ENCODE measurements at places on chromosomes 2 and 18.
A peak's percentile ranks its signal among the peaks of the same experiment; 100 is the strongest.

GRCh38 chr2:14722904-14723570, 90.5 kb downstream of the LRATD1 start:
- no peak for DNase-seq

DNA sequence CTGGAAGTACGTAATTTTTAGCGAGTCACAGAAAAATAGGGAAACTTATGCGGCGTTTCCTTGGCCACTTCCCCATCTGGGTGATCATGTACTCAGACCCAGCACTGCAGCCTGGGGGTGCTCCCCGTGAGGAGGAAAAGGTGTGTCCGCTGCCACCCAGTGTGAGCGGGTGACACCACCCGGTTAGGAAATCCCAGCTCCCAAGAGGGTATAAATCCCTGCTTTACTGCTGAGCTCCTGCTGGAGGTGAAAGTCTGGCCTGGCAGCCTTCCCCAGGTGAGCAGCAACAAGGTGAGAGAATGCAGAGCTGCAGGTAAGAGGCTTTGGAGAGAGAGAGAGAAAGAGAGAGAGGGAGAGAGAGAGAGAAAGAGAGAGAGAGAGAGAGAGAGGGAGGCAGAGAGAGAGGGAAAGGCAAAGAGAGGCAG, at the start of gene IL1R2:
Gene IL1R2, plus strand, starts transcription at position 240 of the 425 bp plus-strand sequence. CDS start 16,616 bp downstream, outside the sequence.
- DNase-seq: no peak

DNA sequence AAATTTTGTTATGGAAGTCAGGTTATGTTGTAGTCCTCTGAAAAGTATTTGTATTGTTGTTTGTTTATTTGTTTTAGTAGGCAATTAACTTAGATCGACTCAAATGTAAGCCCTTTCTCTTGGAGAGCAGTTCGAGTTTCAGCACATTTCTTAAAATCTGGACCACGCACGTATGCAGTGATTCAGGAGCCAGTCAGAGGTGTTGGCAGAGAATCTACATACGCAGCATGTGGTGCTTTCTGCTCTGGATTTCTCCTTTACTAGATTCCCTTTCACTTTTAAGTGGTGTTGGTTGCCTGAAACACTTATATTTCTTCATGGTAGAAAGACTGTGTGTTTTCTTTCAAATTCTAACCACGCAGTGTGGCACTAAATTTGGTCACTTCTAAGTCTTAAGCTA, 773.9 kb upstream of the LRATD1 start:
- no peak for DNase-seq

DNA sequence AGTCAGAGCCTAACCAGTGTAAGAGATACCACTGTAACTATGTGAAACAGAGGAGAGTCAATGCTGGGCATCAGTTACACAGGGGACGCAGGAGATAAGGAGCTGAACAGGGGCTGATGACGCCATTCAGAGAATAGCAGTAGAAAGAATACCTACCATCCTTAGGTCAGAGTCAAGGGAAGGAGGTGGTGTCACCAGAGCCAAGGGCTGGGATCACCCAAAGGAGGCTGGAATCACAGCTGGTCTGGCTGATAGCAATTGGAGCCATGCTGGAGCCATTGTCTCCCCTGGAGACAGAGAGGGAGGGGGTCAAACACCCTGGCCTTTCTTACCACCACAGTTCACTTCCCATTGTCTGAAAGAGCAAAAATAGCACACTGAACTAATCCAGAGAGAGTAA, 37.3 kb upstream of the C18orf32 start:
- no peak for DNase-seq

DNA sequence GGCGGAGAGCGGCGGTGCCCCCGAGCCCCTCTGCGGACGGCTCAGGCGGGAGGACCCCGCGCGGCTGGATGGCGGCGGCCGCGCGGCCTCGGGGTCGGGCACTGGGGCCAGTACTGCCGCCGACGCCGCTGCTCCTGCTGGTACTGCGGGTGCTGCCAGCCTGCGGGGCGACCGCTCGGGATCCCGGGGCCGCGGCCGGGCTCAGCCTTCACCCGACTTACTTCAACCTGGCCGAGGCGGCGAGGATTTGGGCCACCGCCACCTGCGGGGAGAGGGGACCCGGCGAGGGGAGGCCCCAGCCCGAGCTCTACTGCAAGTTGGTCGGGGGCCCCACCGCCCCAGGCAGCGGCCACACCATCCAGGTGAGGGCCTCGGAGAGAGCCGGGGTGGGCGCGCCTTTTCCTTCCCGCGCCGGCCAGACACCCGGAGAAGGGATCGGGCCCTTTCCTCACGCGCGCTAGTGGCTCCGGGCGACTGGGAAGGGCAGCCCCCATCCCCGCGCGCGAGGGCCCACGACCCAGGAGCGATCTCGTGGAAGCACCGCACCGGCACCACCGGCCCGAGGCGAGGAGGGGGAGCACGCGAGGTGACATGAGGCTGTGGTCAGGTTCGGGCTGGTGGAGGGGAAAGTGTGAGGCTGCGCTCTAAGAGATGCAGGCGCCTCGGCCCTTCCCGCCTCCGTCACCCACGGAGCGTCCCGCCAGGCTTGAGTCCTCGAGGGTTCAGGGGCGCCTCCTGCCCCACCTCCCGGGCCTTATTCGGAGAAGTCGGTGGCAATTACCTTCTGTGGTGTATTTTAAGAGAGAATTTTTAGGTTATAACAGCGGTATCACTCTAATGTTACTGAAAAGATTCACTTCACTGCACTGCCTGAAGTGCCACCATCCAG, 607 bp downstream of the LAMA3 start:
- DNase-seq: peak; percentile 7

DNA sequence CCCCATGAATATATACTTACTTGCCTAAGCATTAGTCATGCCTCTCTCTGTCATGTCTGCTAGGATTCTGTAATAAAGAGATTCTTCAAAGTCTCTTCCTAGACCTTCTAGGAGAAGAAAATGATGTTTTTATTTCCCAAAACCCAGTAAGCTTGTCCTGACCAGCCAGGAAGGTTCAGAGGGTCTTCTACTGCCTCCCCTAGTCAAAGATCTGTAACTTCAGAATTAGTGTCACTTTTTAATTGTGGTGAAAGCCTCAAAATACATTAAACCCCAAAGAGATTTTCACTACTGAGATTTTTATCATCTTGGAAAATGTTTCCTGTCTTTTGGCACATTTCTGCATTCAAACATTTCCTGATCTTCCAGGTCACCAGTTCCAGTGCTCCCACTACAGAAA, 232.9 kb upstream of the STK17B start:
- DNase-seq: no peak

DNA sequence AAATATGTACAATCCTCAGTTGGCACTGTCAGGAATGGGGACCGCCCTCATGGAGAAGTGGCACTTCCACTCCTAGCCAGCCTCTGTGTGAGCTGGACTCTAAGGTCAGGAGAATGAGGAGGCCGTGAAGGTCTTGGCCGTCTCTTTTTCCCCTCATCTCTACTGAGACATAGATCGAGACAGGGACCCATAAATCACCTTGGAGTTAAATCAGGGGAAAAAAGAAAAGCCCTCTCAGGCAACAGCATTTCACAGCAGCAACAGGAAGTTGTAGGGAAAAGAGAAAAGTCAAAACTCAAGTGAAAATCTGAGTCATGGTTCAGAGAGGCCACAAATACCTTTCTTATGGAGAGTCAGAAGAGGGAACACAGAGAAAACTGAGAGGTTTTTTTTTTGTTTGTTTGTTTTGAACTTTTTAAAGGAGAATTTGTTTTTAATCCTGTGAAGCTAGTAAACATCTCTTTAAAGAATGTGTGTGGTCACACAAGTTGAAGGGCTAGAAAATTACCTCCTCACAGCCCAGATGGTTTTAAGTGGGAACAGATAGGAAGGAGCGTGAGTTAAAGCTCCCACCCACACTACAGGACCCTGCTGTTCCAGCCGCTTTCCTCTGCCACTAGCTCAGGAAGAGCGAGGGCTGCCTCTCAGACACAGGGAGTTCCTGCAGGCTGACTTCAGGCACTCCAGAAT, 30.6 kb upstream of the CYP1B1 start:
- DNase-seq: no peak

DNA sequence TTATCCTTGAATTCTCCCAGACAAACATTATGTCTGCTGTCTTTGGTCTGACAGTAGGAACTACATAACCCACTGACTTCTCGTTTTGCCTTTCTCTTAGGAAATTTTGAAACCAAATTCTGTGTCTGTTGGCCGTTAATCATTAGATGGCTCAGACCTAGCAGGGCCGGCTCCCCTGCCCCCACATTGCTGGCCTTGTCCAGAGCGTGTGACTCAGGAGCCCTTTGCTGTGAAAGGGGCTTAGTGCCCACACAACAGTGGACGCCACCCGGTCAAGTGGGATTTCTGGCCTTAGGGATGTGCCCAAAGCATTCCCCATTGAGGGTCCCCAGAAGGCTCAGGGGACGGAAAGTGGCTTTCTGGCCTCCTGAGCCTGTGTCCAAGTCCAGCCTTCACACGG, 137.5 kb downstream of the CTIF start:
- DNase-seq: no peak

GRCh38 chr2:47039913-47040562, 115.1 kb downstream of the STPG4 start:
- DNase-seq: no peak

DNA sequence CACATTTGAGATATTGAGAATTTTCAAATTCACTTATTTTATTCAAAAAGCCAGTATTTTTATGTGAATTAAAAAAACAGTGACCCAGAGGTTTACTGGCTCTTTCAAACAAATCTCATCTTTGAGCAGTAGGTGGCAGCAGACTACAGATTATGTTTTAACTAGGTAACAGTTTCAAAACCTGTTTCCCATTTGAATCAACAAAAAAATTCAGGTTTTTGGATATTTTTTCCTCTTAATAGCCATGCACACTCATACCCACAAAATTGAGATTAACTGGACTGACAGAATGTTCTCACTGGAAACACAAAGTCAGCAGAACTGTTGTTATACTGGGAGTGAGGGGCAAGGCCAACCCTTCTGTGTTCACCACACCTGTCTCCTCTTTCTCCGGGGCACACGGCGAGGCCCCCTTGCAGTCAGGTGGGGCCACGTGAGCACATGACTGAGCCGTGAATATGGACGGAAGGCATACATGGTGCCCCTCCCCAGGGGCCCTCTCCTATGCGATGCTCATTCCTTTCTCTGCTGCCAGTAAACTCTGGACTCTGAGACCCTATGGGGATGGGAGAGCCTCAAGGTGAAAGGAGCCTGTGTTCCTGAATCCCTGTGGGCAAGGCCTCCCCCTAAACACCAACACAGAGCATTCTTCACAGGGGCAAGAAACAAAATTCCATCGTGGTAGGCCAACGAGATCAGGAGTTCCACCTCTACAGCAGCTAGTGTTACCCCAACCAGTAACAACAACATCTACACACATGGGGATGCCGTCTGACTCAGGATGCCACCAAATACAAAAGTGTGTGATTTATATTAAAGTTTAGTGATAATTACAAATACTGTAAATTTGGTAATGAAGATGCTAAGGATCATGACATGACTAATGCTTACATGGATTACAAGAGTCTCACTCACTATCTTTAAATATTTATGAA, 80.4 kb downstream of the LPIN2 start:
- DNase-seq: peak; percentile 56

DNA sequence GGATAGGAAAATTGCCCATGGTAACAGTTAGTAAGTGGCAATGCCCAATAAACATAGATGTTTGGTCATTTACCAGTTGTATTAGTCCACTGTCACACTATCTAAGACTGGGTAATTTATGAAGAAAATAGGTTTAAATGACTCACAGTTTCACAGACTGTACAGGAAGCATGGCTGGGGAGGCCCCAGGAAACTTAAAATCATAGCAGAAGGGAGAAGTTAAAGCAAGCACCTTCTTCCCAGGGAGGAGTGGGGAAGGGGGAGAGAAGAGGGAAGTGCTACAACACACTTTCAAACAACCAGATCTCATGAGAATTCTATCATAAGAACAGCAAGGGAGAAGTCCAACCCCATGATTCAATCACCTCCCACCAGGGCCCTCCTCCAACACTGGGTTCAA, 23.4 kb downstream of the NR4A2 start:
- DNase-seq: no peak

GRCh38 chr18:60413944-60414547, 41.5 kb upstream of the MC4R start:
- DNase-seq: no peak

GRCh38 chr2:222057347-222058073, 241.3 kb downstream of the PAX3 start:
- DNase-seq: no peak

- DNase-seq: no peak
These were observed 48.4 kb downstream of the PLEKHB2 start for GRCh38 chr2:131153529-131153928.

- no peak for DNase-seq
These were observed 191.6 kb upstream of the AGAP1 start for GRCh38 chr2:235302263-235302662.

GRCh38 chr18:79708412-79708811, 28.8 kb downstream of the CTDP1 start:
- DNase-seq: no peak

DNA sequence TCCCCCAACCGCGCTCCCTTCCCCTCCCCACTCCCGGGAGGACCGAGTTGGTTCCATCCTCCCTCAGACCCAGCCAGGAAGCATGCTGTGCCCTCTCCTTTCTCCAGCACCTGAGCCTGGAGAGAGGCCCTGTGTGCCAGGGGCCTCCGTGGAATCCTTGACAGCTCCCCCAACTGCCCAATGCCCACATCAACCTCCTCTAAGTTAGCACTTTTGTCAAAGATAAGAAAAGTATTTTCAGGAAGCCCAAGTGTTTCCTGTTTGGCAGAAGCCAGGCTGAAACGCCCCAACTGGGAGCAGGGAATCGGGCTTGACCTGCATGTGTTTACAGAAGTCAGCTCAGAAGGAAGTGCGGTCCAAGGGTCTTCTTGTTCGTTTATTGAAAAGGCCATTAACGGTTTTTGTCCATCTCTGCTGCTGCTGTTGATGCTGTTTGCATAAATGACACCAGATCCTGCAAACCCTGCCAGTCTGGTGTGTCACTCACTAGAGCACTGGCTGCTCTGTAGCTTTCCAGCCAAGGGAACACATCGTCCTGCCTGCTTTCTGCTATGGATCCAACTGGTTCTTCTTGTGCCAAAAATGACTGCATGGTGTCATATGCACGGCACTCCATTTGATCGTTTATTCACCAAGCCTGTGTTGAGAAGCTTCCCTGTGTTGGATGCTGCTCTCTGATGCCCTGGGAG, 35.4 kb upstream of the COL6A3 start:
- no peak for DNase-seq

GRCh38 chr2:54083445-54083844, 32.0 kb upstream of the ACYP2 start:
- no peak for DNase-seq

DNA sequence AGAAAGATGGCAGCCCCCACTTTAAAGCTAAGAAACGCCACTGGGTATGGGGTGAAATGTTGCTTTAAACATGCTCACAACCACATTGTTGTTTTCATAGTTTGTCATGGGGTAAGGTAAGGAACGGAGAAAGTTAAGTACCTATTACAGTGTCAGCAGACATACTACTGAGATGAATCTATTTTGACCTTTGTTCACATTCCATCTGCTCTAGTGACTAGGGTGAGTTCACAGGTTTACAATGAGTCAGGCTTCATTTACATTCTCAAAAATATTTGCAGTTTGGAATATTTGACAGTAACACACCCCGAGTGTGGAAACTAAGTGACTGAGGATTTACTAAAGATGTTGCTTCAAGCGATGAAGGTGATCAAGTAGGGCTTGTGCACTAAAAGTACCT, 428.7 kb upstream of the ACVR2A start:
- DNase-seq: no peak

- no peak for DNase-seq
These were observed 27.8 kb upstream of the MAP4K3 start for GRCh38 chr2:39464864-39465263.

- no peak for DNase-seq
These were observed 204.6 kb downstream of the SH3RF3 start for GRCh38 chr2:109333414-109334210.

- no peak for DNase-seq
These were observed 419.1 kb downstream of the SLC4A3 start for GRCh38 chr2:220046507-220046906.

GRCh38 chr18:58823412-58823811, 41.3 kb upstream of the ZNF532 start:
- no peak for DNase-seq

Measured in activated gamma-delta T cell treated with Interleukin-2 at 50 U/mL for 16 hours (primary cell).